ENCODE measurements at places on chromosomes 5 and 9. TPM values are rescaled to one million over a fixed set of nuclear protein-coding genes. Genes with fewer than 3 reads are reported as not detected.

- no peaks in the 10 kb centered on the region for H3K4me1 ChIP-seq
- no peak overlapping the region for H3K27ac ChIP-seq
- no peaks in the 10 kb centered on the region for H3K27me3 ChIP-seq
- no peak overlapping the region for H3K4me3 ChIP-seq
- no peaks in the 10 kb centered on the region for H3K36me3 ChIP-seq
- DNase-seq = no peak
Observed at GRCh38 chr5:136396886-136397285, 31.5 kb upstream of the TRPC7 start.

The PHF2 gene
- 21.3 TPM for total RNA-seq

DNA sequence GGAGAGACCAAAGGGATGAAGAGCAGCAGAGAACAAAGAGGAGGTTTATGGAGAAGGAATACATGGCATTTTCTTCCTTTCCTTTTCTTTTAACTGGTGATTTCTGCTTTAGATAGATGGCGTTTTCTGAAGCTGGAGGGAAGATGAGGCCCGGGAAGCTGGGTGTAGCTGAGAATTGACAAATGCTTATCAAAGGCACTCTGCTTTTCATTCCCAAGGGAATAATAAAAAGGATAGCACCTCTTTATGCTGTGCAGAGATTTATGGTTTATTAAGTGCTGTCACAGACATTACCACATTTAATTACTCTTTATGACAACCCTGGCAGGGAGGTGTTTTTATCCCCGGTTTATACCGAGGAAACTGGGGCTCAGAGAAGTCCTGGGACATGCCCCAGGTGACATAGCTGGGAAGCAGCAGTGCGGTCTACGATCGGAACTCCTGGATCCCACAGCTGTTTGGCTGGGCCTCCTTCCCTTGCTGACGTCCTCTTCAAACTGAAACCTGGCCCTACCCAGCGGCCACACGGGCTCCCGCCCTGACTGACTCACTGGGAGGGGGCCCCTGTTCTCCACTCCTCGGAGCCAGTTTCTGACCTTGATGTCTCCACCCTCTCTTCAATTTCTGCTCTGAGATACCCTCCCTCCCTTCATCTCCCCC is 8.2 kb upstream of the EPB41L4B start:
- no peak overlapping the region for H3K4me3 ChIP-seq
- H3K36me3 ChIP-seq = no peaks in the 10 kb centered on the region

The SPATA9 gene
- 0.71 TPM for total RNA-seq

The CENPK gene
- 14.6 TPM for total RNA-seq

- H3K27me3 ChIP-seq = no peaks in the 10 kb centered on the region
- DNase-seq = no peak
- H3K4me3 ChIP-seq = no peak overlapping the region
- H3K27ac ChIP-seq = no peak overlapping the region
- H3K4me1 ChIP-seq = peaks cover 4% of the 10 kb centered on the region
- H3K36me3 ChIP-seq = no peaks in the 10 kb centered on the region
Observed at GRCh38 chr9:117739206-117739605, 35.0 kb downstream of the TLR4 start.

DNA sequence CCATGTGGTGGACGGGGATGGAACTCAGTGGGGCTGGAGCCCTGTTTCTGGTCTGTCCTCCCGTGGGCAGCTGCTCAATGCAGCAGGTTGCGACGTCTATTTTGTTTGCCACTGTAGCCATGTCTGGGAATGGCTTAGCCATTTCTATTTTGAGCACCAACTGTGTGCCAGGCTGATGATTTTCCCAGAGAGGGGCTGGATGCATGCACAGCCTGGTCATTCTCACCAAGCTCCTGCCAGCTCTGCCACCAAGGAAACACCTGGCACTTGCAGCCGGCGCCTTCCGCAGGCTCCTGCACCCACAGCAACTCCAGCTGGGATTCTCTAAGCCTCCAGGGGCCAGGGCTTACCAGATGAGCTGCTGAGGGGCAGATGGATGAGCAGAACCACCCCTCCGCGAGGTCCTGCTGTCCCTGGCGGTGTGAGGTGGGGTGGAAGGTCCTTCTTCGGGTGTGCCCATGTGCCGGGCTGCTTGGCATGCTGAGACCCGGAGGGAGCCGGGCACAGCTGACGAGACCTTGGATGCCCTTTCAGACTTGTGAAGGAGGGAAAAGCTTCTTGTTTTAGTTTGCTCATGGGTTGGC is 151.2 kb downstream of the RXRA start:
- peaks cover under 1% of the 10 kb centered on the region for H3K27me3 ChIP-seq
- H3K36me3 ChIP-seq = no peaks in the 10 kb centered on the region
- H3K4me1 ChIP-seq = peaks cover 47% of the 10 kb centered on the region
- DNase-seq = no peak
- peak overlapping the region; percentile 1 for H3K27ac ChIP-seq
- no peak overlapping the region for H3K4me3 ChIP-seq

DNA sequence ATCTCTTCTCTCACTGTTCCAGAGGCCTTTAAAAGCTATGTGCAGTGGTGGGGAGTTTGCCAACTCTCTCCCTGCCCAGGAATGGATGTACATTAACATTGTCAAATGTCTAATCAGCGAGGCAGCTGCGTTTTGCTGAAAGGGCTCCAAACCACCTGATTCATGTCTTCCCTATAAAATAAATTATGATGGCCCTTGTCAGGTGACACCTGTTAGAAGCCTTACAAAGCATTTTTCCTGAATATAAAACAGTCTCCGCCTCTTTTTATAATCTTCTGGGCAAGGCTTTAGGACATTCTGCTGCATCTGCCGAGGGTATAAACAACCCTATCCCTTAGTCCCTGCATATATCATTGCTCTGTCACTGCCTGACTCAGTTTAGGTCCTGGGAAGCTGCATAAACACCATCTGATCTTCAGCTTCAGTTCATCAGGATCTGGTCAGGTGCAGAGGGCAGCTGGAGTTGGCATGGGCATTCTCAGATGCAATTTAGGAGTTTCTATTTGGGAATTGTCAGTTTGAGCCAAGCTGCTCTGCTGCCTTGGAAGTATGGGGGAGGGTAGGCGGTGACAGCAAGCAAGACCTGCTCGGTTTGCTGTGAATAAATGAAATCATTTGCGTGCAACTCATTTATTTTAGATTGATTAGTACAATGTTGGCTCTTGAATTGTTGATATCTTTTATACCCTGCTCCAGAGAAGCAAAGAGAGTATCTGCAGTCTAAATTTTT is 103.5 kb downstream of the ACER2 start:
- peak; percentile 27 for DNase-seq
- no peak overlapping the region for H3K27ac ChIP-seq
- H3K27me3 ChIP-seq = no peaks in the 10 kb centered on the region

GRCh38 chr5:2240118-2240904 is 357.6 kb upstream of the IRX4 start:
- no peak for DNase-seq
- no peaks in the 10 kb centered on the region for H3K36me3 ChIP-seq
- H3K27ac ChIP-seq = no peak overlapping the region
- H3K4me1 ChIP-seq = no peaks in the 10 kb centered on the region
- no peak overlapping the region for H3K4me3 ChIP-seq
- no peaks in the 10 kb centered on the region for H3K27me3 ChIP-seq

DNA sequence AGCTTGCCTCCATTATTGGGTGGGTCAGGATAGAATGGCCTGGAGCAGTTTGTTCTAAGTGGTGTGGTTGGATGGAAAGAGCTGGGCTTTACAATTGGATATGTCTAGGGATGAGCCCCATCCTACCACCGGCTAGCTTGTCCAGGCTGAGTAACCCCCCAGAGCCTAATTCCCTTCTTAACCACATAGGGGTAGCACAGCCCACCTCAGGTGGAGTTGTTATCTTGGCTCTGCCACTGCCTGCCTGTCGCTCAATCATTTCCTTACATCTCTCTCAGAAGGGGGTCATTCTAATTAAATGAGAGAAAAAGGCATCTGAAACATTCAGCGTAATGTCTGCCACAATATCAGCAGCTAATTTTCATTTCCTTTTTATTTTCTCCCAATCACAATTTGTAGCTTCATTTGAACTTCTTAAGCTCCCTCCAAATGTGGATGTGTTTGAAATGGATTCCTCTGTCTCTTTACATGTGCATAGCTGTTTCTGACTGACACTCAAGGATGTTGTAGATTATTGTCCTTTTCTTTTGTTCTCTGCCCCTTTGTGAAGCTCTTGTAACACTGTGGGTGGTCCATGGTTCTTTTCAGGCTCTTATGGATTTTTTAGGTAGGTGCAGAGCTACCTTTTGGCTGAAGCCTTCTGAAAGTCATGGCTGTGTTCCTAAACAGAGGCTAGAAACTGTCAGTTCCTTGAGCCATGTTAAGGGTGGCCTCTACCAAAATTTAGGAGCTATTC is 383.1 kb upstream of the KLF4 start:
- H3K27me3 ChIP-seq = peaks cover 2% of the 10 kb centered on the region
- no peaks in the 10 kb centered on the region for H3K36me3 ChIP-seq
- DNase-seq = no peak

DNA sequence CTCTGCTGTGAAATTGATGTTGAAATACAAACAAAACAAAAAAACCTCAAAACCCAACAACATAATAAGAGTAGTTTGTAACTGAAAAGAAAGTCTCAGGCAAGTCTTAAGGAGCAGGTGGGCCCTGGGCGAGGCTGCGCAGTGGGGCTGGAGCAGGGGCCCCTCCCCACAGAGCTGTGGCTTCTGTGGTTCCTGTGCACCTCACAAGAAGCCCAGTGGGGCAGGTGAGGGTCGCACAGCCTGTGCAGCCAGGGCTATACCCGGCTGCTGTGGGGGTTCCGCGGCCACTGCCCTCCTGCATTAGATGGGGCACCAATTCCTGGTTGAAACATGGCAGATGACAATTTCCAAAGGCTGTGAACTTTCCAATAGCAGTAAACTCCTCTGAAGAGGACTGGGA is 75.3 kb downstream of the TRIO start:
- H3K27me3 ChIP-seq = no peaks in the 10 kb centered on the region
- H3K4me1 ChIP-seq = peaks cover 36% of the 10 kb centered on the region
- peak overlapping the region; percentile 22 for H3K27ac ChIP-seq
- H3K4me3 ChIP-seq = no peak overlapping the region

The SEMA5A gene
- 26.5 TPM for total RNA-seq

The PCDHAC2 gene
- 1.9 TPM for total RNA-seq

Measured in muscle of leg (tissue), 16 donors.